ENCODE measurements at places on chromosomes 11 and 22.

DNA sequence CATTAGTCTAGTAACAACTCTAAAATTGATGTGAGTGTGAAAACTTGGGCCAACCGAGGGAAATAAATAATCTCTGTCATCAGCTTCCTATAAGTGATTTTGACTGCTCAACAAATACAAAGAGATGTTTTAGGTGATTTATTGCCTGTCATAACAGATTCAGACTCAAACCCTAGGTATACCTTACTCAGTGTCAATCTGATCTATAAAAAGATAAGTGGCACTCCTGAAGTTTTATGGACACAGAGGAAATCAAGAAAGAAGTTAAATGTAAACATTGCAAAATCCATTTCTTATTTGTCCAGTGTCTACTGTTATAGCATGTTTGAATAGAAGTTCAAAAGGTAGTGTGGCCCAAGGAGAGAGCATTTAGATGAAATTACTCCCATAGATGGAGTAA, 30.4 kb upstream of the TYR start:
- no peak for DNase-seq

DNA sequence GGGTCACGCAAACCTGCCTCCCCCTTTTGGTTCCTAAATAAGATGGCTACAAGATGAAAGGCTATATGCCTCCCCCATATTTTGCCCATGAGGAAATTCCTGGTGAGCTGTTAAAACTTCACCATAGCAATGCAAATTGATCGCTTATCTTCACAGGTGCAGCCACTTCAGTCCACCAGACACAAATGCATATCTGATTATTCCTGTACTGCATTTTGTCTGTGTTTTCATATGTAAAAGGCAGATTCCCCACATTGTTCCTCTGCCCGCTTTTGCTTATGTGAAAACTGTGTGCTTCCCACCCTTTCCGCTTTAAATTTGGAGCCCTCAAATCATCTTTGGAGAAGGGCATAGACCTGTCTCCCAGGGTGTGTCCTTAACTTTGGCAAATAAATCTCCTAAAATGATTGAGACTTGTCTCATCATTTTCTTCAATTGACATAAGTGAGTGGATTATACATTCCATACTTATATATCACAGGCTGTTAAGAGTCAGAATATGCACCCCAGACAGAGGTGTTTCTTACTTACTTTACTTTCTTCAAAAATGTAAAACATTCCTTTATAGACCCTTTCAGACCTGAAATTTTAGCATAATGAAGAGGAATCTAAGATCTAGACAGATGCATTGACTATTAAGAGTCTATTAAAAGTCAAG, 116.4 kb downstream of the CASP12 start:
- DNase-seq: peak; percentile 45

DNA sequence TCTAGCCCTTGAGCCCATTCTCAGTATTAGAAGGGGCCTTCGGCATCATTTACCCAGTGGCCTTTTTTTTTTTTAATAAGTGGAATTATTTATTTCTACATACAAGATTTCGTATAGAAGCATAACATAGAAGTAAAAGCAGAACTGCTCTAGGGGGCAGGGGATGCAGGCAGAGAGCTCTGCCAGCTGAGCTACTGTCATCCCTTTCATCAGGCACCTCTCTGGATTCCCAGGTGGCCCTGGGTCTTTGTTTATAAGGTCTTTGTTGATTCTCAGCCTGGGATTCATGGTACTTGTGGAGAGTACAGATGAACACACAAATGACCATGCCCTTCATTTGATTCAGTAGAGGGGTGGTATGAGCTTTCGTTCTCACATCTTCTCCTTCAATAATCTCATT, 66.4 kb downstream of the GAB2 start:
- DNase-seq: no peak

GRCh38 chr11:40323241-40323640, 1136.2 kb downstream of the LRRC4C start:
- DNase-seq: no peak

GRCh38 chr11:8283465-8284230, 20.0 kb upstream of the LMO1 start:
- DNase-seq: no peak

DNA sequence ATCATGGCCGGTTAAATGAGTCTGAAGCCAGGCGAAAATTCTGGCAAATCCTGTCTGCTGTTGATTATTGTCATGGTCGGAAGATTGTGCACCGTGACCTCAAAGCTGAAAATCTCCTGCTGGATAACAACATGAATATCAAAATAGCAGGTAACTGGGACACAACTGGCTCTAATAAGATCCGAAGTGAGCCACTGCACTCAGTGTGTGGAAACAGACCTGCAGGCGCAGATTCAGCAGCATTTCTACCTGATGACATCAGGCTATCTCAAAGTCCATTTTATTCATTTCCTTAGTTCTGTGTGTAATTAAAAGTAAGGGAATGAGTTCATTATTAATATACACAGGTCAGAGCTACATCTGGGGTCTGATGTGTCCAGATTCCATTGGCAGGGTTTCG, 78.2 kb downstream of the PPP2R1B start:
- DNase-seq: no peak

DNA sequence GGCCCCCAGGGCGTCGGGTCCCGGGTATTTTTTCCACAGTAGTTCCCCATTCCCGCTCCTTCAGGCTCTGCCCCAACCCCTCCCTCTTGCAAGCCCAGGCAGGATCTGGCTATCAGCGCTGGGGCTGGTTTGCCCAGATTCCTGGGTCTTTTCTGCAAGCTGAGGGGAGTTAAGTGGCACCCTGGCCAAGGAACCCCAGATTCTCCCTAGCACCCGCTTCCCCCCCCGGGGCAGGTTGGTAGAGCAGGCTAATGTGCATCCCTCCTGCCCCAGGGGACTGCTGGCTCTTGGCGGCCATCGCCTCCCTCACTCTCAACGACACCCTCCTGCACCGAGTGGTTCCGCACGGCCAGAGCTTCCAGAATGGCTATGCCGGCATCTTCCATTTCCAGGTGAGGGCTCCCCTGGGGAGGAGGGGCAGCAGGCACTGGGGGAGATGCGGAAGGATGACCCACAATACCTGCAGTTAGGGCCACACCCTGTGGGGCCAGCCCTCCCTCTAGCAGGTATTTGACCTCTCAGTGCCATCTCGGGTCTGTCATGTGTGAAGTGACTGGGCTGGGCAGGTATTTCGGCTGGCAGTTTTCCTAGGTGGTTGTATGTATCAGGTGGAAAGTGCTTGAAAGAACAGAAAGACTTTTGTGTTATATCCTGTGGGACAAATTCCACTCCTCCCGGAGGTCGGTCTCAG, 1.6 kb downstream of the CAPN1 start:
- DNase-seq: no peak

DNA sequence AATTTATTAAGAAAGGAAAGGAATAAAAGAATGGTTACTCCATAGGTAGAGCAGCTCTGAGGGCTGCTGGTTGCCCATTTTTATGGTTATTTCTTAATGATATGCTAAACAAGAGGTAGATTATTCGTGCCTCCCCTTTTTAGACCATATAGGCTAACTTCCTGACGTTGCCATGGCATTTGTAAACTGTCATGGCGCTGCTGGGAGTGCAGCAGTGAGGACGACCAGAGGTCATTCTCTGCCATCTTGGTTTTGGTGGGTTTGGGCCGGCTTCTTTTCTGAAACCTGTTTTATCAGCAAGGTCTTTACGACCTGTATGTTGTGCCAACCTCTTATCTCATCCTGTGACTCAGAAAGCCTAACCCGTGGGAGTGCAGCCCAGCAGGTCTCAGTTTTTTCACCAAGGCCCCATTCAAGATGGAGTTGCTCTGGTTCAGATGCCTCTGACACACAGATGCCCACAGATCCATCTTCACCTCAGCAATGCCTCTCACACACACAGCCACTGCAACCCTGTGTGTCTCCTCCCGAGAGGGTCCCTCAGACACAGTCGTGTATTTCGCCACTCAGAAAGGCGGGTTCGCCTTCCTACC, 16.4 kb upstream of the JAM3 start:
- no peak for DNase-seq
